ENCODE measurements at places on chromosomes 6 and 20.

GRCh38 chr20:62959101-62959971 is 6.8 kb downstream of the SLC17A9 start:
- DNase-seq, result no peak

DNA sequence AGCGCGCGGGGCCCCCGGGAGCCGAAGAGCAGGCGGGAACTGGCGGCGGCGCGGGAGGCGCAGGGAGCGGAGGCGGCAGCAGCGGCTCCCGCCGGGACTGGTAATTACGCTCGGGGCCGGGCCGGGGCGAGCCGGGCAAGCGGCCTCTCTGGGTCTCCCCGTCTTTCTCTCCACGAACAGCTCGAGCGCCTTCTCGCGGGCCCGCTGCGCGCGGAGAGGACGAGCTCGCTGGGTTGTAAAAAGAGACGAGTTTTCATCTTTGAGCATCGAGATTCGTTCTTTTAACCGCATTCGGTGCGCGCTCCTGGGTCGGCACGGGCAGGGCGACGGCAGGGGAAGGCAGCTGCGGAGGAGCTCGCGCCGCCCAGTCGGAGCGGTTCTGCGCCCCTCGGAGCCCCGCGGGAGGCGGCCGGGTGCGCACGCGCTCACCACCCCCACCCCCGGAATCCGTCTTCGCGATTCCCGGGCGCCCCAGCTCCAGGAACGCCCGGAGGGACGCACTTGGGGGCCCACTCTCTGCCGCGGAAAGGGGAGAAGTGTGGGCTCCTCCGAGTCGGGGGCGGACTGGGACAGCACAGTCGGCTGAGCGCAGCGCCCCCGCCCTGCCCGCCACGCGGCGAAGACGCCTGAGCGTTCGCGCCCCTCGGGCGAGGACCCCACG is 38.0 kb downstream of the YTHDF1 start:
- DNase-seq, result no peak

DNA sequence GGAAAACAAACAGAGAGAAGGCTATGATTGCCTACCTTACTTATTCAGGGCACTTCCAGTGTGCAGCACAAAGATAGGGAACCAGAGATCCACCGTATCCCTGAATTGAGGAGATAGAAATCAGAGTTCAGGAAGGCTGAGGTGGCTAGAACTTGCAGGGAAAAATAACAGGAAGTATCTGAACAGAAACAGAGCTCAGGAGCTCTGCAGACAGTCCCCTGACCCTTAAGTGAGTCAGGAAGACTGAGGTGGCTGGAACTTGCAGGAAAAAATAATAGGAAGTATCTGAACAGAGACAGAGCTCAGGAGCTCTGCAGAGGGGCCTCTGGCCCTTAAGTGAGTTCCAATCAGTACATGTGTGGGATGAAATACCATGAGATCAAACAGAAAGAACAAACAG is 65.4 kb downstream of the RPRD1B start:
- no peak for DNase-seq

- peak; percentile 15 for DNase-seq
Observed at GRCh38 chr6:104613416-104614001, 246.2 kb downstream of the HACE1 start.

- peak; percentile 89 for DNase-seq
Observed at GRCh38 chr6:48535582-48536009, 424.6 kb upstream of the PTCHD4 start.
